BE2C (cell line): ENCODE measurements at places on chromosomes 11 and 22.
A peak's percentile ranks its signal among the peaks of the same experiment; 100 is the strongest.

- peak; percentile 45 for DNase-seq
These were observed 3.7 kb downstream of the PDGFB start for GRCh38 chr22:39240831-39241793.

DNA sequence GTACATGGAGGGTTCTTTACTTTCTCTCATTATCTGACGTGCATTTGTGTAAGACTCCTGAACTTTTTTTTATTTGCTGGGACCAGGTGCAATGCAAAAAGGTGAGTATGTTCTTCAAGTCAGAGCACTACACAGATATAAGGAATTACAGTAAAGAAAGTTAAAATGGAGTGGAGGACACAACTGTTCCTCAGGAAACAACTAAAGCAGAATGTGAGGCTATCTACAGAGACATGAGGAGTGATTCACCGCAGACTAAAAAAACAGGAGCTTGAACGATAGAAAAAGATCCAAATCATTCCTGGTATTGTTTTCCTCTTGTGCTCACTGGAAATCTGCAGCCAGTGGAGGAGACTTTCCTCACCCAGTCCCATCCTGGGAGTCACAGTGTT is 106.2 kb downstream of the ABTB2 start:
- no peak for DNase-seq

DNA sequence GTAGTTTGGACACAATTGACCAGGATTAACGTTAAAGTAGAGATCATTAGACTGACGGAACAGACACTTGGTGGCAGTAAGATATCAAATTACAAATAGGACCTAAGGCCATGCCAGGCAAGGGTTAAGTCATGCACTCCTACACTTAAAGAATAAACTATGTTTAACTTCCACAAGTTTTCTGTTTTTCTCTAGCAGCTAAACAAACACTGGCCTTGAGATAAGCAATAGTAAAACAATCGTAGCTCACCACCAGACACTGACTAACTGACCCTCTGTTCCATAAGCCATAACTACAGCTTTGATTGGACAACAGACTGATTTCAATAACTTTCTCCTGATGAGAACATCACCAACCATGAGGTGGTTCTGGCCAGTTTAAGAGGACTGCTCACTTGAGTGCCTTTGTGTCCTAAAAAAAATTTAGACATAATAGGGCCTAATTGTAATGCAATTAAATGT is 2.0 kb upstream of the CEP126 start:
- no peak for DNase-seq

DNA sequence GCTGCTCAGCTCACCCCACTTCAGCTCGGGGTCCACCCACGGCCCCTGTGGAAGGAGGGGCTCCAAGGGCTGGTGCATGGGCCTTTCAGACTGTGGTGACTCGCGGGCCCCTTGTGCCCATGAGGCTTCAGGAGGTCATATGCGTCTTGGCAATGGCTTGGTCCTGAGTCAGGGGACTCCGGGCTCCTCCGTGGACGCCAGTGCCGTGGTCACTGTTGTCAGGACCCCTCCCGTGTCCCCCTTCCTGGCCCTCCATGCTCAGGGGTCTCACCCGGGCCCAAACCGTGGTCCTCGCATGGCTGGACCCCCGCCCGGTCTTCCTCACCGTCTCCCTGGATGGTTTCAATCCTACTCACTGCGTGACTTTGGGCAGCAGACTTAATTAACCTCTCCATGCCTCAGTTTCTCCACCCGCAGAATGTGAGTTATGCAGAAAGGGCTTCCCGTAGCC is 436.4 kb downstream of the TBC1D22A start:
- no peak for DNase-seq

- no peak for DNase-seq
These were observed 148.1 kb upstream of the NARS2 start for GRCh38 chr11:78722786-78723185.

GRCh38 chr22:49785046-49785521 is 42.6 kb downstream of the BRD1 start:
- DNase-seq = no peak

DNA sequence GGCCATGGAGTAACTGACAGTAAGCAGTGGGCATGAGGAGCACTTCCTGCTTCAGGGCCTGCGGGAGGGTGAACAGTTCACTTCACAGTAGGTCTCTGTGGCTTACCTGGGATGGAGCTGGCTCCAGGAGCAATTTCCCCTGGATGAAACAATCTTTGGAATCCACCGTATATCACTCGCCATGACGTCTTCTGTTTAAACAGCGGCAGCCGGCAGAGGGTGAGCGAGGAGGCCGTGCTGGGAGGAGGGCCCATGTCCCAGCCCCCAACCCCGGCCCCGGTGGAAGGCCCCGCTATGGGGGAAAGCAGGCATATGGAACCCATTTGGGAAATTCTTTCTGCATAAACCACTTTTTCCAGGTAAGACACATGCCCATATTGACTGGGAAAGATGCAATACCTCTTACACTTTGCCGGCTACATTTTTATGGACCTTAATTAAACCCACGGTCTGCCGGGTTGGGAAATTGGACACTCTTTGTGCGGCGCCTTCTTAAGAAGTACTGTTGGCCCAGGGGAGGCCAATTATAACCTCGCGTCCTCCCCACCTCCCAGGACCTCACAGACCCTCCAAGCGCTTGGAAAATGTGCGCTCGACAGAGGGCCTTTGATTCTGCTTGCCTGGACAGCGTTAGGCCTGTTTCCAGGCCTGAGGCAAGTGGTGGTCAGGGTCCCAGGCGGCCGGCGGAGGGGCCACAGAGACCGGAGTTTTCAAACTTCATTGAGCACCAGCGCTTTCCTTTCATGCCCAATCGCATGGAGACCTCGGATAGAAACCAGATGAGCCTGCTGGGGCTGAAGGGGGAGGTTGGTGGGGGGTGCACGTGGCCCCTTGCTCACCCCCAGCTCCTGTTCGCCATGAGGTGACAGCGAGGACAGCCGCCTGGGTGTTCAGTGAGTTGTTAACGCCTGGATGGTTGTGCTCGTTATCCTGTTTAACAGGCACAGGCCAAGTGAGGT is 40.4 kb downstream of the SMIM38 start:
- DNase-seq = no peak

DNA sequence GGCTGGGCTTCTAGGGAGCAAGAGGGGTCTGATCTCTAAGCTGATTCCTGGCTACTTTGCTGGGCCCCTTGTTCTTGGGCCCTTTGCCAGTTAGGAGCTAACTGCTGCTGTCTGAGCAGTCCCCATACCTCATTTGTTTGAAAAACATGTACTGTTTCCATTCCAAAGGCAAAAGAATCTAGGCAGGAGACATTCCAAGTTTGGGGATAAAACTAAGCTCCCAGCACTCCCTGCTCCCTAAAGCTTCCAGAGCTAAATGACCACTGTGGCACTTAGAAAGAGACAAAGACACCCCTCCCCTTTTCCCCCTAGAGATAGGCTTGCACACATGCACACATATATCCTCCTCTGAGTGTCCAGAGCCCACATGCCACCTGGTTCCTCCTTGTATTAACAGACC is 22.7 kb upstream of the RRM1 start:
- no peak for DNase-seq

- no peak for DNase-seq
These were observed 256.0 kb upstream of the B3GAT1 start for GRCh38 chr11:134668076-134668475.

- no peak for DNase-seq
These were observed 43.1 kb downstream of the ARL14EP start for GRCh38 chr11:30365793-30366517.

DNA sequence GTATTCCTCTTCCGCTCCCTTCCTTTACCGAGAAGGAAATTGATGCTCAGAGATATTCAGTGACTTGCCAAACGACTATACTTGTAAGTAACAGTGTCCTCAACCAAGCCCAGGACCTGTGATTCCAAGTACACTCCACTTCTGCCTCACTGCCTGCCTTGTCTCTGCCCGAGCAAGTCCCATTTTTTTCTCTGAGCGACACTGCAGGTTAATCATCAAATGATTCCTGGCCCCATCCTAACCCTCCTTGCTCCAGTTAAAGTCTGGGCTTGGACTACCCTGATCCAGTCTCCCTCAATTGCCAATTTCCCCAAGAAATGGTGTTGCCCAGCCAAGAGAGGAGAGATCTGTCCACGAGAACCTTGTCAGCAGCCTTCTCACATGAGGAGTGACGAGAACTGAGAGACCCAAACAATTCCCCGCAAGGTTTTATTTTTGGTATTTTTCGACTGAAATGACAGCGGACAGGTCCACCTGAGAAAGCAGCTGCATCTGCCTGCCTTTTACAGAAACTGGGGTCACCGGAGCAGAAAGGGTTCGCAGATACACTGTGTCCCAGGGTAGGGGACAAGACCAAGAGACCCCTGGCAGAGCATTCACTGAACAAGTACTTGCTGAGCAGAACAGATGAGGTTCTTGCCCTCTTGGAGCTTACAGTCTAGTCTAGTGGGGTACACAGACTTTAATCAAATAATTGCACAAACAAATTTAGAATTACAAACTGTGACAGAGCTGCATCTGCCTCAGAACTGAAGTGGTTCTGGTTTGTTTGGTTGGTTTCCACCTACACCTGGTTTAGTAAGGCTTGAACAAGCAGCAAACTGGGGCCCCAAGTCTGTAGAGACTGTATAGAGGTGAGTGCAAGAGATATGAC is 11.4 kb downstream of the POU2AF1 start:
- no peak for DNase-seq

DNA sequence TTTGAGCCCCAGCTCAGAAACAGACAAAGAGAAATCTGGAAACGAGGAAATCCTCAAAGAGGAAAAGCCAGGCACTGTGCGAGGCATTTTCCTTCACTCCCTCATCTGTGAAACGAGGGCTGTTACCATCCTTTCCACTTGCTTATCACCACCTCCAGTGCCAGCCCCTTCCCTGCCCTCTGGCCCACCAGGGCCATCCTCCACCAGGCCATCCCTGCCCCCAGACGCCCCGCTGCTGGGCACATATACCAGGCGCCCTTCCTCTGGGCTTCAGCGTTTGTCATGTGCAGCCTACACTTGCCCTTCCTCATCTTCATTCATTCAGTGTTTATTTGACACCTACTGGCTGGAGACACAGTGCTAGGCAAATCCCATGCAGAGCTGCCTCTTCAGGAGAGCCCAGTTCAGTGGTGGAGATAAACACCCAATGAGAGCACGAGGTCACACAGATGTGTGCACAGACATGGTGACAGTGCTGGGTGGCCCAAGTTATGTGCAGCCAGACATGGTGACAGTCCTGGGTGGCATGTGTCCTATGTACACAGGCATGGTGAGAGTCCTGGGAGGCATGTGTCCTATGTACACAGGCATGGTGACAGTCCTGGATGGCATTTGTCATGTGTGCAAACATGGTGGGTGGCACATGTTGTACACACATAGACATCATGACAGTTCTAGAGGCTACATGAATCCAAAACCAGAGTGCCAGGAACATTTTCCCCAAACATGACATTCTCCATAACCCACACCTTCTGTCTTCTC is 9.7 kb downstream of the SPTBN2 start:
- no peak for DNase-seq

- DNase-seq = no peak
These were observed 69.2 kb downstream of the ISX start for GRCh38 chr22:35135165-35135564.

GRCh38 chr11:128924510-128925249 is 18.0 kb downstream of the TP53AIP1 start:
- no peak for DNase-seq

DNA sequence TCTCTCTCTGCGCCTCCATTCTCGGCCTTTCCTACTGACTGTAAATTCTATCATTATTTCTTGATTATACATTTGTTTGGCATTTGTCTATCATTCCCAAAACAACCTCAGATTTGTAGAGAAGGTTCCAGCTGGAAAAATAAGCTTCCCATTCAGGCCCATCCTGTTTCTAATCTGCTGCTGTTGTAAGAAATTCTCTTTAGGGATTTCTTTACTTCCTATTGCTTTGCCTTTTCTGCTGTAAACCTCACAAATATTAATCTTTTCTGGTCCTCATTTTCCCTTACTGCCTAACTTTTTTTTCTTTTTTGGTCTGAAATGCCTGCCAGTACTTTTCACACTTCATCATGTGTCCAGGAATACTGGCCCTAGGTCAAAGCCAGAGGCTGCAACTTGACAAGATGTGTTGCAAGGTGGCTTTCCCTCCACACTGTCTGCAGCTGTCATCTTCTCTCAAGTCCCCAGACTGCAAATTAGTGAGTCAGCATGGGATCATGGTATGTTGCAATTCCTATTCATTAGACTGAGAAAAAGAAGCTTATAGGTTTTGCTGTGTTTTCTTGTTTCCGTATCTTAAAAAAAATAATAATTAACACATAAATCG is 858.7 kb upstream of the CHORDC1 start:
- peak; percentile 24 for DNase-seq

DNA sequence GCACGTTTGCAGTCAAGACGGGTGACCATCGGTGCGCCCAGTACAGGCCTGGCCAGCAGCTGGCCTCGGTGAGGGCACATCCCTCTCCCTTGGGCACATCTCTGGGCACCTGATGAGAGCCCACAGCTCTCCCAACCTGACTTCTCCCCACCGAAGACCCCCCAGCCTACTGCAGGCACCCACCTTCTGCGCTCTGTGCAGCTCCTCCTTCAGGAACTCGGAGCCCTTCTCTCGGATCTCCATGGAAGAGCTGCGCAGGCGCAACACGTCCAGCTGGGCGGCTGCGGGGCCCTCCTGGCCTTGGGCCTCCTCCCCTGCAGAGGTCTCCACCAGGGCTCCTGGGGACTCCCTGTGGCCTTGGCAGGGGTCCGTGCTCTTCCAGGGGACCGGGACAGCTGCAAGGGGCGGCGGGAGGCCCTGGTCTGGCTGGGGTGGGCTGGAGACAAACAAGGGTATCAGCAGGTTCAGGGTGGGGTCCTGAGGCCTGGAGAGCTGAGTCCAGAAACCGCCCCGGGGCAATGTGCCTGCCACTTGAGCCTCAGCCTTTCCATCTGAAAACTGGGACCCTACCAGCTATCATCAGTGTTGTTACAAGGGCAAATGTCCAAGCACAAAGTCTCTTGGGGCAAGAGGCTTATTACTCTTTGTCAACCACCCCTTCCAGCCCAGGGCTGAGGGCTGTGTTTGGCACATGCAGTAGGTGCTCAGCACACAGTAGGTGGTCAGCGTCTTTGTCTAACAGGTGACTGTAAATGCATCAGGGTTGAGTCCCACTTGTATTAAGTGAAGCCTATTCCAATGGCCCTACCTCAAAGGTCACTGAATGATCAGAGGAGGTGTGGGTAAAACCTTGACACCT is 9.3 kb downstream of the RAB3IL1 start:
- DNase-seq = no peak

DNA sequence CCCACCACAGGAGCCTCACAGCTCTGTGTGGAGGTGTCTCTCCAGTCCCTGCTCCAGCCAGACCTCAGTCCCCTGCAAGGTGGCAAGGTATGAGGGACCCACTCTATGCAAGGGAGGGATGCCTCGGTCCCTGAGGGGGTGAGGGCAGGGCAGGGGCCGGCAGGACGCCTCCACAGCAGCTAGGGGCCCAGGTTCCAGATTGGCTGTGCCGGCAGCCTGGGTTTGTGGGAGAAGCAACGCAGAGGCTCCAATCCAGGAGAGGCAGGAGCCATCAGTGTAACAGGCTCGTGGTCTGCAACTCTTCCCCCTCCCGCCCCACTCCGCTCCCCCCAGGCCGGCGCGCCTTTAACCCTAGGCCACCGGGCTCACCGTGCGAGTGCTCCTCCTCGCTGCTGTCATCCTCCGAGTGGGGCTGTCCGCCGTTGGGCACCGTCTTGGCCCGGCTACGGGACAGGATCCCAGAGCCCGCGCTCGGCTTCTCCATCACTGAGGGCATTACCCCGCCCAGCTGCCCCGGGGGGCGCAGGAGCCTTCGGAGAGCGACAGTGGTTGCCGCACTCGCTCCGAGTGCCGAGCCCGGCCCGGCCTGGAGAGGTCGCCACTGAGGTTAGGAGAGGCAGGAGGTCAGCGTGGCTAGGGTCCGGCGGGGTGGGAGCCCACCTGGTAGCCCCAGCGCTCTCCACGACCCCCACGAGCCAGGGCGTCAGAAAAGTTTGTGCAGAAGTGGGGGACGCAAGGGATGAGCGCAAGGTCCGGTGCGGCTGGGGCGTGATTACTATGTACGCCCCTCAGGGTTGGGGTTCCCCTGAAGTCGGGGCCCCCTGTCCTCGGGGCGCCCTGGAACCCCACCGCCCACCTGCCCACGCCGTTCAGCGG is 765 bp downstream of the RCOR2 start:
- DNase-seq = peak; percentile 84
